ENCODE measurements at places on chromosomes 5 and 9. TPM values are rescaled to one million over a fixed set of nuclear protein-coding genes. Genes with fewer than 3 reads are reported as not detected.
A peak's percentile ranks its signal among the peaks of the same experiment; 100 is the strongest.

- no peak overlapping the region for H3K4me3 ChIP-seq
- H3K36me3 ChIP-seq: peaks cover 100% of the 10 kb centered on the region
- DNase-seq: no peak
- no peaks in the 10 kb centered on the region for H3K27me3 ChIP-seq
Observed at GRCh38 chr9:86304236-86304730, 21.9 kb upstream of the ISCA1 start.

- no peak overlapping the region for H3K4me3 ChIP-seq
- H3K27me3 ChIP-seq: no peaks in the 10 kb centered on the region
- no peak overlapping the region for H3K27ac ChIP-seq
- no peaks in the 10 kb centered on the region for H3K36me3 ChIP-seq
Observed at GRCh38 chr5:439181-439580, 3.8 kb upstream of the EXOC3 start.

- H3K27me3 ChIP-seq: no peaks in the 10 kb centered on the region
- H3K36me3 ChIP-seq: no peaks in the 10 kb centered on the region
- H3K27ac ChIP-seq: no peak overlapping the region
- no peaks in the 10 kb centered on the region for H3K4me1 ChIP-seq
- DNase-seq: no peak
- no peak overlapping the region for H3K4me3 ChIP-seq
Observed at GRCh38 chr5:94432499-94432898, 185.9 kb downstream of the KIAA0825 start.

DNA sequence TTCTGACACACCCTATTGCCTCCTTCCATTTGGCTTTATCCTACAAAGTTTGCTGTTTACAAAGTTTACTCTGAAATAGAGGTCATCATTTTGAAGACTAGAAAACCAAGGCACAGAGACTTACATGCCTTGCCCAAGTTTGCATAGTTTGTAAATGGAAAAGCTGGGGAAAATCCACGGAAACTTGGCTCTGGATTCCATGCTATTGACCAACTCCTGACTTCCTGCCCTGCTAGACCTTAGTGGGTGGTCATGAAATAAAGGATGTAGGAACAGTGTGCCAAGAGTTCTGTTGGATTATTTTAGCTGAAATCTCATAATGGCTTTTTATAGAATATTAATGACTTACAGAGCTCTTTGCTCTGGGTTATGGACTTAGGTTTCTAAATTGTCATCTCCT is 69.5 kb downstream of the GRIA1 start:
- H3K27me3 ChIP-seq: no peaks in the 10 kb centered on the region
- H3K27ac ChIP-seq: no peak overlapping the region
- no peak for DNase-seq
- no peaks in the 10 kb centered on the region for H3K4me1 ChIP-seq
- no peak overlapping the region for H3K4me3 ChIP-seq

DNA sequence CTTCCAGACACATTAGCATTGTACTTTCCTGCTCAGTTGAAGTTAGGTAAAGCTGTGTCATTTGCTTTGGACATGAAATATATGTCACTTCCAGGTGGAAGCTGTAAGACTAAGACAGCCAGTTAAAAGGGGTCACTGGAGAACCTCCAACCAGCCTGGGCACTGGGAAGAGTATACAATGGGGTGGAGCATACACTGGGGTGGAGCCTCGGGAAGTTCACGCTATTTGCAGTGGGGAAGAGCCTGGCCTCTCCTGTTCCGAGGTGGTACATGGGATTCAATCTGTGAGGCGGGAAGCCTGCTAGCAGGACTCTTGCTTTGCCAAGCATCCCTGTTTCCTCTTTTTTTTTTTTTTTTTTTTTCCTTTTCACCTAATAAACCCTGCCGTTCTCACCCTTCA is 145.3 kb downstream of the TTC39B start:
- no peak overlapping the region for H3K4me3 ChIP-seq
- DNase-seq: no peak
- no peaks in the 10 kb centered on the region for H3K4me1 ChIP-seq
- H3K27me3 ChIP-seq: no peaks in the 10 kb centered on the region
- H3K36me3 ChIP-seq: no peaks in the 10 kb centered on the region

GRCh38 chr5:16809010-16809394 is 127.1 kb downstream of the MYO10 start:
- H3K36me3 ChIP-seq: no peaks in the 10 kb centered on the region
- H3K4me1 ChIP-seq: no peaks in the 10 kb centered on the region
- no peak for DNase-seq

- DNase-seq: no peak
- H3K4me3 ChIP-seq: no peak overlapping the region
Observed at GRCh38 chr5:31536873-31537272, 4.8 kb downstream of the C5orf22 start.

DNA sequence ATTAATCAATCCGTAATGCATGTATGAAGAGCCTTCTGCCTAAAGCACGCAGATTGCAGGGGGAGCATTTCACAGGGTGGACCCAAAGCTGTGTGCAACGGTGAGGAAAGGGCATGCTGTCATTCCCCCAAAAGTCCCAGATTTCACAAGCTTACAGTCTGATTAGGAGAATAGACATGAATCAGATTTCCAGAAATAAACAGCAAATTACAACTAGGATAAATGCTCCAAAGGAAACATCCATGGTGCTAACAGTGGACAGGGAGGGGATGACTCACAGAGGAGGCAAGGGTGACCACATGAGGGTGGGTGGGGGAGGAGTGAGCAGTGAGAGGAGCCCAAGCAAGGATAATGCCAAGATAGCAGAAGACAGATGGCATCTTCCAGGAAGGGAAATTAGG is 258.4 kb upstream of the TAS2R1 start:
- no peak for DNase-seq
- no peaks in the 10 kb centered on the region for H3K27me3 ChIP-seq
- H3K4me1 ChIP-seq: no peaks in the 10 kb centered on the region
- H3K36me3 ChIP-seq: no peaks in the 10 kb centered on the region

DNA sequence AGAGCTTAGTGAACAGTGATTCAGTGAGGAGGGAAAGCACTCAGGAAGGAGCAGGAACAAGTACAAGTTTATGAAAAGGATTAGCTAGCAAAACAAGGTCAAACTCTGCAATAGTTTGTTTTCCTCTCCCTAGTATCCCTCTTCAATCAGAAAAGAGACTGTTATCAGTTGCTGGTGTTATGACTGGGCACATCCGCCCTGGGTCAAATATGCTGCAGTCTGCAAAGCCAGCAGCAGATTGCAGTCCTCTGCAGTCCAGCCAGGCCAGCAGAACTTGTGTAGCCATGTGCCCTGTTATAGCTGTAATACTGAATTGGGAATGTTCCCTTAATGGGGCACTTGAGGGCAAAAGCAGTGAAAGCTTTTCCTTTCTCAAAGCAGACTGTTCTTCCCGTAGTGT is 12.0 kb downstream of the PCDHAC2 start:
- H3K27ac ChIP-seq: no peak overlapping the region
- DNase-seq: no peak
- no peaks in the 10 kb centered on the region for H3K4me1 ChIP-seq
- H3K4me3 ChIP-seq: no peak overlapping the region
- no peaks in the 10 kb centered on the region for H3K27me3 ChIP-seq

DNA sequence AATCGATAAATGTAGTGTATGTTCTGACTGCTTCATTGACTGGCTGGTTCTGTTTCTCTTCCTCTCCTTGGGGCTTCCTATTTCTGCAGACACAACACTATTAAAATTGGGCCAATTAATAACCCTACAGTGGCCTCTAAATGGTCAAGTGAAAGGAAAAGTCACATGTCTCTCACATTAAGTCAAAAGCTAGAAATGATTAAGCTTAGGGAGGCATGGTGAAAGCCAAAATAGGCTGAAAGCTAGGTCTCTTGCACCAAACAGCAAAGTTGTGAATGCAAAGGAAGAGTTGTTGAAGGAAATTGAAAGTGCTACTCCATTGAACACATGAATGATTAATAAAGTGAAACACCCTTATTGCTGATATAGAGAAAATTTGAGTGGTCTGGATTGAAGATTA is 58.2 kb downstream of the CCNH start:
- no peak overlapping the region for H3K4me3 ChIP-seq
- H3K36me3 ChIP-seq: no peaks in the 10 kb centered on the region
- H3K27me3 ChIP-seq: no peaks in the 10 kb centered on the region
- H3K27ac ChIP-seq: no peak overlapping the region
- DNase-seq: no peak

GRCh38 chr5:108386345-108387061 is 4.6 kb upstream of the FBXL17 start:
- no peak for DNase-seq
- H3K27ac ChIP-seq: no peak overlapping the region

- no peak overlapping the region for H3K4me3 ChIP-seq
- no peaks in the 10 kb centered on the region for H3K27me3 ChIP-seq
- peak overlapping the region; percentile 0 for H3K27ac ChIP-seq
- H3K4me1 ChIP-seq: peaks cover 3% of the 10 kb centered on the region
Observed at GRCh38 chr5:10595293-10595671, 31.4 kb downstream of the ANKRD33B start.

DNA sequence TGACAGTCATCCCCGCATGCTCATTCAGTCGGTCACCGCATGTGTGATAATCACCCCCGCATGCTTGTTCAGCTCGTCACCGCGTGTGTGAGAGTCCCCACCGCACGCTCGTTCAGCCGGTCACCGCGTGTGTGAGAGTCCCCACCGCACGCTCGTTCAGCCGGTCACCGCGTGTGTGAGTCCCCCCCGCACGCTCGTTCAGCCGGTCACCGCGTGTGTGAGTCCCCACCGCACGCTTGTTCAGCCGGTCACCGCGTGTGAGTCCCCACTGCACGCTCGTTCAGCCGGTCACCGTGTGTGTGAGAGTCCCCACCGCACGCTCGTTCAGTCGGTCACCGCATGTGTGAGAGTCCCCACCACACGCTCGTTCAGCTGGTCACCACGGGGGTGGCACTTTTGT is 3.5 kb downstream of the TRAF2 start:
- DNase-seq: no peak
- H3K4me3 ChIP-seq: no peak overlapping the region
- no peaks in the 10 kb centered on the region for H3K27me3 ChIP-seq
- peaks cover 7% of the 10 kb centered on the region for H3K4me1 ChIP-seq
- no peak overlapping the region for H3K27ac ChIP-seq

- DNase-seq: no peak
- H3K27ac ChIP-seq: no peak overlapping the region
- no peaks in the 10 kb centered on the region for H3K4me1 ChIP-seq
- no peaks in the 10 kb centered on the region for H3K27me3 ChIP-seq
- H3K4me3 ChIP-seq: no peak overlapping the region
Observed at GRCh38 chr9:27487927-27488326, 36.2 kb upstream of the IFNK start.

DNA sequence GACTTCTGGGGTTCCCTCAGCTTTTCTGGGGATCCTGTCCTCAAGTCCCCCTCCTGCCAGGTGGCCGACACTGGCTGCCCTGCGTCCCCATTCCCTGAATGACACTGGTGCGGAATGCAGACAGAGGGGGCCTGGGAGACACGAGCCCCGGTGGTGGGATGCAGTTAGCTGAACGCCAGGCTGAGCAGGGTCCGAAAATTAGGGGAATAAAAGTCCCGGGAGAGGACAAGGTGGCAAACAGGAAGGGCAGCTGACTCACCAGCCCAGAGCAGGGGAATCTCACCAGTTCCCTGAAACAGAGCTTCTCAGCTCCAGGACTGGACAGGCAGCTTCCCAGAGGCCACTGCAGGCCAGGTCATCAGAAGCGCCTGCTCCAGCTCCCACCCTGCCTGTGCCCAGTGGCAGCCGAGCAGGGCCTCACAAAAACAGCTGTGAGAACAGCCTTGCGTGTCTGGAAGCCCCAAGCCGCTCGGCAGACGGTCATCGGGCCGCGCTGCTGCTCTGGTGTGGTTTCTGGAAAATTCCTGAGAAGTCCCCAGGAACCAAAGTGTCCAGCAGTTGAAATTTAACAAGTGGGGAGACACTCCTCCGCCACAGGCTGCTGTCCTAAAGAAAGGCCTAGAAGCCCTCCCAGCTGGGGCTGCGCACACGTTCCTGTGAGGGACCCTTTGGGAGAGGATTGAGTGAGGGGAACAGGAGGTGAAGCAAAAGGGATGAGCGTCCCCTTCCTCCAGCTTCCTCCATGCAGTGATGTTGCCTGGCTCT is 47.6 kb upstream of the EXOC3 start:
- H3K4me1 ChIP-seq: peaks cover 30% of the 10 kb centered on the region
- no peak for DNase-seq
- H3K4me3 ChIP-seq: no peak overlapping the region
- H3K27me3 ChIP-seq: peaks cover 9% of the 10 kb centered on the region

GRCh38 chr5:91301106-91301846 is 81.8 kb downstream of the ARRDC3 start:
- H3K36me3 ChIP-seq: no peaks in the 10 kb centered on the region
- H3K27me3 ChIP-seq: no peaks in the 10 kb centered on the region
- H3K4me3 ChIP-seq: no peak overlapping the region
- DNase-seq: no peak

GRCh38 chr9:93041108-93041802 is 17.2 kb upstream of the SUSD3 start:
- H3K27me3 ChIP-seq: no peaks in the 10 kb centered on the region
- no peak overlapping the region for H3K27ac ChIP-seq
- no peak for DNase-seq
- H3K4me3 ChIP-seq: no peak overlapping the region
- peaks cover 42% of the 10 kb centered on the region for H3K4me1 ChIP-seq
- no peaks in the 10 kb centered on the region for H3K36me3 ChIP-seq

DNA sequence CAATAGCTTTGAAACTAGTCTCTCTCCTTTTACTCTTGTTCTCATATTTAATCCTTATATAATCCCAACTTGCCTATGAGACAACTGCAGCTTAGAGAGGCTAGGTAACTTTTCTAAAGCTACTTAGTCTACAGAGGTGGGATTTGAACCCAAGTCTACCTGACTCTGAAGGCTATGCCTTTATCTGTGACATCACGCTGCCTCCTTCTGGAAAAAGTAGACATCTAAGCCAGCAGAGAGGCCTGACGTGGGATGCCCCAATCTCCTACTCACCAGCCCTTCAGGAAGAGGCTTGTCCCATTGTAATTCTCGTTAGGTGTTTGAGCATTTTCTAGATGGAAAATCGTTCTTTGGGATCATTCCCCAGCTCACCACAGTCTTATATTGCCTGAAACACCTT is 167.5 kb downstream of the HSPA4 start:
- no peak overlapping the region for H3K27ac ChIP-seq
- no peaks in the 10 kb centered on the region for H3K4me1 ChIP-seq
- no peaks in the 10 kb centered on the region for H3K27me3 ChIP-seq
- no peaks in the 10 kb centered on the region for H3K36me3 ChIP-seq
- DNase-seq: no peak
- no peak overlapping the region for H3K4me3 ChIP-seq

GRCh38 chr9:20713172-20713571 is 29.1 kb downstream of the FOCAD start:
- no peak for DNase-seq
- no peak overlapping the region for H3K27ac ChIP-seq
- no peak overlapping the region for H3K4me3 ChIP-seq
- no peaks in the 10 kb centered on the region for H3K36me3 ChIP-seq
- no peaks in the 10 kb centered on the region for H3K27me3 ChIP-seq

GALNT12 gene
- polyA plus RNA-seq: 24.6 TPM

SPATA31D4 gene
- polyA plus RNA-seq: not detected

PIGO gene
- polyA plus RNA-seq: 25.2 TPM

LHX3 gene
- not detected for polyA plus RNA-seq

GZMA gene
- 2.6 TPM for polyA plus RNA-seq

PHF24 gene
- polyA plus RNA-seq: 0.60 TPM

LCN15 gene
- 0.07 TPM for polyA plus RNA-seq

MZB1 gene
- 0.85 TPM for polyA plus RNA-seq

ATP10B gene
- 0.20 TPM for polyA plus RNA-seq
